Naive thymus-derived CD8-positive, alpha-beta T cell (primary cell): ENCODE measurements at places on chromosomes 5 and 9. TPM values are rescaled to one million over a fixed set of nuclear protein-coding genes. Genes with fewer than 3 reads are reported as not detected.

Gene PCDHAC1
- total RNA-seq: not detected

Gene OR1J2
- total RNA-seq: 0.85 TPM

Gene ARID3C
- 0.27 TPM for total RNA-seq

Gene SLCO6A1
- not detected for total RNA-seq

Gene EMB
- 195 TPM for total RNA-seq

Gene BTNL3
- total RNA-seq: not detected

DNA sequence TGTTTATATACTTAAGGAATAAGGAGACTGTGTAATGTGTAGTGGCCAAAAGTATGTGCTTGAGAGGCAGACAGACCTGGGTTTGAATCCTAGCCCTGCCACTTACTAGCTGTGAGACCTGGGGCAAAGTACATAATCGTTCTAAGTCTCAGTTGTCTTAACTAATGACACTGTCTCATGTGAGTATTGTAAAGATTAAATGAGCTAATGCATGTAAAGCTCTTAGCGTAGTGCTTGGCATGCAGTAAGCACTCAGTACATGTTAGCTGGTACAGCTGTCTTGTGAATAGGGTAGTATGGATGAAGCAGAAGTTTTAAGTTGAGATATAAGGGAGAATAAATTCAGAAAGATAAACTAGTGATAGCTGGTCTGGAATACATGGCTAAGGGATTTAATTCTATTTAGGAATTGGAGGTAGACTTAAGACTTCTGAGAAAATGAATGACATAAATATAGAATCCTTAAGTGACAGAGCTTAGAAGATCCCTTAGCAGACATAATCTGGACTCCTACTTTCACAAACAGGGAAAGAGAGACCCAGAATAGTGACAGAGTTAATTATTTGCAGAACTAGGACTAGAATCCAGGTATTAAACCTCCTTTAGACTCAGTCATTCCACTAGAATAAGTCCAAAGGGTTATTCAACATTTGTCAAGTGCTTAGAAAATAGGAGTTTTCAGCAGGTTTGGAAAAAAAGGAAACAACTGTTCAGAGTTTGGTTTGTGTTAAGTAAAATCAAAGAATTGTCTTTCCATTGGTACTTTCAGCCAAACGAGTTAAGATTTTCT is 13.1 kb downstream of the GPR21 start:
- H3K36me3 ChIP-seq: peaks cover 15% of the 10 kb centered on the region
- no peaks in the 10 kb centered on the region for H3K4me1 ChIP-seq
- H3K4me3 ChIP-seq: no peak overlapping the region
- no peaks in the 10 kb centered on the region for H3K27me3 ChIP-seq
- DNase-seq: no peak

DNA sequence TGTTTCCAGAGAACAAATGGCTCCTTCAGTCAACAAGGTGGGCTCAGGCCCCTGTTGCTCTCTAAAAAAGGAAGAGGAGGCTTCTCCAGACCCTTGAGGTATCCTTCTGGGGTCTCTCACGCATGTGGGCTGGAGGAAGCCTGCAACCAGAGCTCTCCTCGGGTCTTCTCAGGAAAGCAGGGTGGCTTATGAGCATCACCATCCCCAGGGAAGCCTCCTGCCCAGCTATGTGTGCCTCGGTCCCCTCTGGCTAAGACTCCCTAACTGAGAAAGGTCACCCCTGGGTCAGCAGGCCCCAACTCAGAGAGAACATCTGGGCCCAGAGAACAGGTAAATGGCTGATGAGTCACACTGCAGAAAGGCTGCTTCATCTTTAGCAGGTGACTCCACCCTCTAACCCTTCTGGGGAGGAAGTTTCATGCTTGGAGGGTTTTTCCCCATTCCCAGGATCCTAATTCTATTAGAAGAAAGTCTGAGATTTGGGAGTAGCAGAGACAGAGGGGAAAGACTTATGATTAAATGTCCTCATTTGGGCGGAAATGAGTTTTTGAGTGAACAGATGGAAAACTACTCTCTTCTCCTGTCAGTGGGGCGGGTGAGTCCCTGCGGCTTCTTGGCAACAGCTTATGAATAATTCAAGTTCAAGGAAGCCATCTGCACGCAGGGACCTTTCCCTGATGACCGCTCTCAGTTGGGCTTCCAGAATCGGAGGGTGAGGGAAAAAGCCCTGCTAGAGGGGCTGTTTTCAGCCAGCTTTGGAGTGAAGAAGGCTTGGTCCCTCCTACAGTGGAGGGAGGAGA is 41.9 kb downstream of the TGFBI start:
- no peaks in the 10 kb centered on the region for H3K36me3 ChIP-seq
- DNase-seq: no peak
- H3K27me3 ChIP-seq: peaks cover 14% of the 10 kb centered on the region
- H3K4me3 ChIP-seq: no peak overlapping the region

GRCh38 chr5:82346399-82347165 is 68.4 kb upstream of the RPS23 start:
- no peaks in the 10 kb centered on the region for H3K4me1 ChIP-seq
- no peak for DNase-seq
- no peak overlapping the region for H3K4me3 ChIP-seq

DNA sequence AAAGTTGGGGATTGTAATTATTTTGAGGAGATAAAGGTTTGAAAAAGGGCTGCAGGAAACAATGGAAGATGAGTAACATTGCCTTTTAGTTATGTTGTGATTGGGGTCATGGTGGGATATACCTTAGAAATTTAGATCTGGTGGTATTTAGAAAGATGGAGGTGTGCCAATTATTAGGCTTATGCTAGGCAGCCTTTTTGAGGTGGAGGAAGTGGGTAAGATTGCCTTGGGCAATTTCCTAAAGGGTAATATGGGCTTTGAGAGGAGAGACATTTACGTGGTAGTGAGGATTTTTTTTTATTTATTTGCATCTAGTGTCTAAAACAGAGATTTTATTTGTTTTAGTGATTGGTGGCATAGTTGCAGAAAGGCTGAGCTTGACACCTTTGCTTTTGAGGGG is 10.5 kb downstream of the HSPA4 start:
- no peaks in the 10 kb centered on the region for H3K36me3 ChIP-seq
- no peaks in the 10 kb centered on the region for H3K27me3 ChIP-seq
- DNase-seq: no peak
- no peak overlapping the region for H3K27ac ChIP-seq
- H3K4me1 ChIP-seq: peaks cover 28% of the 10 kb centered on the region

- H3K27ac ChIP-seq: no peak overlapping the region
- peaks cover 5% of the 10 kb centered on the region for H3K27me3 ChIP-seq
- no peak for DNase-seq
- no peaks in the 10 kb centered on the region for H3K4me1 ChIP-seq
- no peak overlapping the region for H3K4me3 ChIP-seq
Measured at GRCh38 chr9:69583645-69584234, 88.4 kb downstream of the APBA1 start.

GRCh38 chr5:113218906-113219517 is 215.8 kb downstream of the TSSK1B start:
- no peak overlapping the region for H3K4me3 ChIP-seq
- no peaks in the 10 kb centered on the region for H3K36me3 ChIP-seq
- peaks cover 5% of the 10 kb centered on the region for H3K27me3 ChIP-seq
- no peak for DNase-seq
- no peaks in the 10 kb centered on the region for H3K4me1 ChIP-seq

DNA sequence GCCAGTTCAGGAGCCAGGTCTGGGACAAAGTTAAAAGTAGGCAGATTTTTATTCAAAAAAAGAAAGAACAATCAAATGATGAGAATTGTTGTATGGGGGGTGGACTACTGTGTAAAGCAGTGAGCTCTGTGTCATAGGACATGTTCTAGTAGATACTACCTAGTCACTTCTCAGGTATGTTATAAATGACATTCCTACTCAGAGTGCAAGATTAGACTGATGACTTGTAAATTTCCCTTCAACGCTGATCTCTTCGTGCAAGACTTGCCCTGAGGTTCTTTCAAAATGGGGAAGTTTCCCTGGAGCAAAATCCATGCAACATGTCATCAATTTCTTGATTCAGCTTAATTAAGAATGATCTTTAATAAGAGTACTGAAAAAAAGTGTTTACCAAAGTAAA is 175.1 kb downstream of the RORB start:
- no peaks in the 10 kb centered on the region for H3K36me3 ChIP-seq
- H3K4me3 ChIP-seq: no peak overlapping the region
- no peak for DNase-seq
- no peak overlapping the region for H3K27ac ChIP-seq
